Activated CD4-positive, alpha-beta T cell treated with anti-CD3 and anti-CD28 coated beads for 36 hours (primary cell): ENCODE measurements at places on chromosomes 3 and 15. TPM values are rescaled to one million over a fixed set of nuclear protein-coding genes. Genes with fewer than 3 reads are reported as not detected.

Gene IL16
- 102 TPM for total RNA-seq

Gene DPPA2
- not detected for total RNA-seq

DNA sequence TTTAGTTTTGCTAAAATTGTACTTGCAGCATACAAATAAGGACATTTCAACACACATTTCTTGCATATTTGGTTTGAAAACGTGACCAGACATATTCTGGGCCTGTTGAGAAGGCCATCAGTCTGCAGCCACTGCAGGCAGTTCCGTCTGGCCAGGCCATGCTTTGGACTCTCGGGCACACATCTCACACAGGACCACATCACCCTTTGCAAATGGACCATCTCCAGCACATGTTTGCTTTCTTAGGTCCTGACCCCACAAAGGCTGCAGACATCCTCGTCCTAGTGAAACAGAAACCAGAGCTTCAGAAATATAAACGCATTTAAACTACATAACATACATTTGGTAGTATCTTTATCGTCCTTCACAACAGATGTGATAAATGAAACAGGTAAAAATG is 24.1 kb downstream of the GABRA5 start:
- no peak for DNase-seq

Gene SLC9A9
- 1.4 TPM for total RNA-seq

Gene ZNF620
- total RNA-seq: 3.8 TPM

GRCh38 chr3:187062526-187063177 is 76.6 kb downstream of the RPL39L start:
- no peak for DNase-seq

DNA sequence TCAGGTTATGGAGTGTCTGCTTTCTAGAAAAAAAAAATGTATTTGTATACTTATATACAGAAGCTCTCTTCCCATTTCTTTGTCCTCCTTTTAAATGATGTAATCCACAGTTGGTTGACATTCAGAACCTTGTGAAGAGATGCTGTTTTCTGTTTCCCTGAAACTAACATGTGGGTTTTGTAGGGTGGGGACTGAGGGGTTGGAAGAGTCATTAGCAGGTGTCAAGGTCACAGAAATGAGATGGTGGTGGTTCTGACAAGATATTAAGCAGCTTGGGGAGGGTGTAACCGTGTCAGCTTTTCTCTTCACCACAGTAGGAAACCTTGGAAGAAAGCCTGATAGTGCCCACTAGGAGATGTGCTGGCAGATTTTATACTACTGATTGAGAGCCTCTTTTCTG is 2.4 kb downstream of the RASA2 start:
- peak; percentile 33 for DNase-seq

GRCh38 chr15:39593071-39593655 is 12.3 kb downstream of the THBS1 start:
- no peak for DNase-seq

Gene P2RY1
- 1.8 TPM for total RNA-seq

Gene P3H2
- not detected for total RNA-seq

DNA sequence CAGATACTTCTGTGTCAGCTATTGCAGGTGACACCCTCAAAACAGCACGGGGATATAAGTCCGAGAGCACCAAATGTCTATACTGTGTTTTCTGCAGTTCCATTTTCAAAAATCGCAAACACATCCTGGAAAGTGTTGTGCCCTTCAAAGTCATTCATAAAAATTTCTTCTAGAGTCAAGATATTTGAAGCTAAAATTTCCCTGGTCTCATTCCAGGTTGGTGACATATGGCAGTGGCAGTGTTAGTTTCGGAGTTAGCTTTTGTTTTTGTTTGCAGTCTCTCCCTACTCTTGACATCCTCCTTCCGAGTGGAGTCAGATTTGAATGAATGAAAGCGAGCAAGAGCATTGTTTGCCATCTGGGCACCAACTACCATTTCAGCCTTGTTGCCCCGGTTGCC is 3.2 kb upstream of the FSIP1 start:
- no peak for DNase-seq

DNA sequence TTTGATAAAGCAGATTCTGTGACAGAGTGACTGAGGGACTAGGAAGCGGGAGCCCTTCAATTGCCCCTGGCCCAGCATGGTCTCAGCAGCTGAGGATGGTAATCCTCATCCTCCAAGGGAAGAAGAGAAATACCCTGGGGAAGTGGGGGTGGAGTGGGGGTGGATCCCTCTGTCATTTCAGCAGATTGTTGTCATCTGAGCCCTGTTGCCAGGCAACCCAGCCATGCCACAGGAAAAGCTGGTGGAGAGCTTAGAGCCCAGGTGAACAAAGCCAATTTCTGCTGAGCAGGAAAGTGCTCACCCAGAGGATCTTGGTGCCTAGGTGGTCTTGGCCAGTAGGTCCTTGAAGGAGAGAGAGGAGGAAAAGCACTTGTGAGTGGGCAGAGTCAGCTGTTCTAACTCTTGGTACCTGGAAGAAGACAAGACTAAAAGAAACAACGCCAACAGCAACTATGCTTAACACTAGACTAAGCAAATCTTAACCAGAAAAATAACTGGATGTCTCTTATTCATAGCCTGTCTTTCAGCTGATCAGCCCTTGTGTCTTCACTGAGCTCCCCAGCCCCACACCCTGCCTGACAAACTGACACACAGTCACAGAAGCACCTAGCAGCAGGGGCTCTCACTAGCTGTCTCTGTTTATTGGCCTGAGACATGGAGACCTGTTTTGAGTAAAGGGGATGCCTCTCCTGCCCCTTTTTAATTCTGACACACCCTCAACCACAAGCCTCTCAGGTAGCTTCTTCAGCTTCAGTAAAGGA is 40.1 kb upstream of the DCLK3 start:
- DNase-seq: no peak

- no peak for DNase-seq
These were observed 1006.5 kb downstream of the TBL1XR1 start for GRCh38 chr3:176190755-176191154.

- DNase-seq: no peak
These were observed 33.8 kb downstream of the TXNRD3 start for GRCh38 chr3:126621171-126621570.

Gene KCNMB3
- 0.33 TPM for total RNA-seq

- no peak for DNase-seq
These were observed 160.6 kb upstream of the WNT5A start for GRCh38 chr3:55647670-55648069.

Gene ATP13A5
- not detected for total RNA-seq

Gene ANKUB1
- total RNA-seq: not detected

- peak; percentile 81 for DNase-seq
These were observed 1.5 kb downstream of the MGA start for GRCh38 chr15:41661518-41662225.

Gene LIPH
- total RNA-seq: not detected

Gene FBXW12
- total RNA-seq: 0.16 TPM

- DNase-seq: no peak
These were observed 86.7 kb downstream of the ST8SIA2 start for GRCh38 chr15:92480361-92480760.

DNA sequence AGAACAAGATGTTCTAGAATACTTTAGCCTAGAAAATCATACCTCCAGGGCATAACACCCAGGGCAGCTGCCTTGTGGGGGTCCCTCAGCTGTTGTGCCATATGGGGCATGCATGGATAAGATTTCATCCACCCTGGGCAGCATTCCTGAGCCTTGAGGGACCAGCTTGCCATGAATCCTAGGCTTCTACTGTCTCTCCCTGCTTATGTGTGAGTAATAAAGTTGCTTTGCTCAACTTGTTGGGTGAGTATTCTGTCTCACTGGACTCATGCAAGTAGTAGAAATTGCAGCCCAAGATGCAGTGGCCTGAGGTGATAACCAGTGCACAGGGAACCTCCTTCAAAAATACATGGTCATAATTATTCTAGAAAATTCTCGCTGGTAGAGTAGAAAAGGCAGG is 52.1 kb upstream of the EPHB1 start:
- DNase-seq: no peak

GRCh38 chr3:63192248-63192647 is 85.9 kb upstream of the SYNPR start:
- DNase-seq: no peak

GRCh38 chr15:63610209-63610841 is 13.1 kb downstream of the FBXL22 start:
- peak; percentile 88 for DNase-seq

Gene PATL2
- total RNA-seq: 11.2 TPM

GRCh38 chr15:99427668-99428361 is 138.0 kb upstream of the MEF2A start:
- DNase-seq: peak; percentile 6

Gene RYR3
- not detected for total RNA-seq

DNA sequence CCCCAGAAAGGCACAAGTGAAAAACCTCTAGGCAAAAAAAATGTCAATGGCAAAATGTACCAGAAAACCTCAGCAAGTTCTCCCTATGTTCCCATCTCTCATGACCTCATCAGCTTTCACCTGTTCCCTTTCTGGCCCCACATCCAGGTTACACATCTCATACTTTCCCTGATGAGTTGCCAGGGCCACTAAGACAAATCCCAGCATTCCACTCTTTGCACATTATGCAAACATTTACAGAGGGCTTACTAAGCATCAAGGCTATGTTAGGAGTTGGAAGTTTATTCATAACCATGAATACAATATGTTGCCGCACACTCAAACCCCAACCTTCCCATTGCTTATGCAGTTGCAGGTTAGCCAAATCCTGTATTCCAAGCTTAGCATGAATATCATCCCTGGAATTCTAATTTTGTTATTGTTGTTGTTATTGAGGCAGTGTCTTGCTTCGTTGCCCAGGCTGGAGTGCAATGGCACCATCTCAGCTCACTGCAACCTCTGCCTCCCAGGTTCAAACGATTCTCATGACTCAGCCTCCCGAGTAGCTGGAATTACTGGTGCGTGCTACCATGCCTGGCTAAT is 129.3 kb upstream of the UBE2E2 start:
- DNase-seq: no peak

DNA sequence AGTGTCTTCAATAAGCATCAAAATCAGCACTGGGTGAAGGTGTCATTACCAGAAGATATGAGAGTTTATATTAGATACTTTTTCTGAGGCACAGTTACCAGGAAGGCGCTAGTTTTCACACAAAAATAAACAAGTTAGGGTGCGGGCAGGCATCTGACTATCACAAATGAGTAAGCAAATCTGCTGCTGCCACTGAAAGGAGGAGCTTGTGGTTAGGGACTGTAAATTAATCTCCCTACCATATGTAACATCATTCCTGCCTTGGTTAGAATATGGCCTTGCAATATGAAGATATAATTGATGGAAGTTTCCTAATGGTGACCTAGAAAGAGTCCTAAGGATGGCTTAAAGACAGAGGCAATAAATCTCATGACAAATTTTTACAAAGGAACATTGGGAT is 19.5 kb upstream of the EID1 start:
- DNase-seq: peak; percentile 10

- no peak for DNase-seq
These were observed 49.8 kb downstream of the SGO1 start for GRCh38 chr3:20136231-20136630.

- no peak for DNase-seq
These were observed 49.1 kb downstream of the PCOLCE2 start for GRCh38 chr3:142839831-142840230.

DNA sequence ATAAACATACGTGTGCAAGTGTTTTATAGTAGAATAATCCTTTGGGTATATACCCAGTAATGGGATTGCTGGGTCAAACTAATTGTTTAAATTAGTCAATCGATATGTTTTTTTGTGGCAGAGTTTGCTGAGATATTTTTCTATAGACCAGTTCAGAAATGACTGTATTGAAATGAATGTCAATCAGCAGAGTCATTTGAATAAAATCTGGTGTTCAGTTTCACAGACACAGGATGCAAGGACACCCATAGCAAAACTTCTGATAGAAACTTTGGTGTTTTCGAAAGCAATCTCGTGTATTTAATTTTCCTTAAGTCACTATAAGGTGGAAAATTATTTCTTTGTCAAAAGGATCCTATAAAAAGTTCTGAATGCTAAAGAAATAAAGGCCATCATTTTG is 434.4 kb downstream of the RAP2B start:
- DNase-seq: no peak

Gene FGF7
- total RNA-seq: not detected

- no peak for DNase-seq
These were observed 115.0 kb downstream of the MEX3B start for GRCh38 chr15:81930582-81931369.

Gene USP8
- 39.8 TPM for total RNA-seq

Gene AHSG
- total RNA-seq: not detected

GRCh38 chr3:104190681-104191080 is 1176.0 kb upstream of the ALCAM start:
- DNase-seq: no peak

Gene RLBP1
- total RNA-seq: not detected

- peak; percentile 43 for DNase-seq
These were observed 2.3 kb downstream of the GORASP1 start for GRCh38 chr3:39104961-39105686.

Gene KBTBD13
- not detected for total RNA-seq

GRCh38 chr3:17423786-17424536 is 318.5 kb downstream of the TBC1D5 start:
- DNase-seq: no peak

- DNase-seq: peak; percentile 40
These were observed 41.6 kb upstream of the STRIT1 start for GRCh38 chr3:155334914-155335723.

- no peak for DNase-seq
These were observed 423.5 kb downstream of the TUSC7 start for GRCh38 chr3:117133066-117133465.

- DNase-seq: no peak
These were observed 38.5 kb downstream of the B3GNT5 start for GRCh38 chr3:183291497-183292031.

Gene SIDT1
- total RNA-seq: 19.7 TPM

Gene ARHGEF26
- 0.14 TPM for total RNA-seq

- DNase-seq: no peak
These were observed 36.2 kb upstream of the FILIP1L start for GRCh38 chr3:100150473-100150872.

GRCh38 chr3:134885877-134886621 is 91.0 kb downstream of the EPHB1 start:
- DNase-seq: peak; percentile 11

Gene GOLGA8K
- total RNA-seq: 0.25 TPM

DNA sequence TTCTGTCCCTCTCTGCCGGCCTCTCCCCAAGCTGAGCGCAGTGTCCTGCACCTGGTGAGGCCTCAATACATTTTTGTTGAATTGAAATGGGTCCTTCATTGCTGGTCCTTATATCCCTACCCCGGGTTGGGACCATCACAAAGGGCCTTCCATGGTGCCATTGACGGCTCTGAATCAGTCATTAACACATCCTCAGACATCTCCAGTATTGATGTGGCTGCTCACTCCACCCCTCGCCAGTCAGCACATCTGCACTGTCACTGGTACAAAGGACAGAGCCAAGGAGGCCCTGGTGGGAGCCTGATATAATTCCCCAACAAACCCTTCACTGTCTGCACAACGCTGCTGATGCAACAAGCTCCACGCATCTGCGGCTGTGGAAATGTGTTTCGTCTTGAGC is 191.6 kb upstream of the TOPAZ1 start:
- no peak for DNase-seq

DNA sequence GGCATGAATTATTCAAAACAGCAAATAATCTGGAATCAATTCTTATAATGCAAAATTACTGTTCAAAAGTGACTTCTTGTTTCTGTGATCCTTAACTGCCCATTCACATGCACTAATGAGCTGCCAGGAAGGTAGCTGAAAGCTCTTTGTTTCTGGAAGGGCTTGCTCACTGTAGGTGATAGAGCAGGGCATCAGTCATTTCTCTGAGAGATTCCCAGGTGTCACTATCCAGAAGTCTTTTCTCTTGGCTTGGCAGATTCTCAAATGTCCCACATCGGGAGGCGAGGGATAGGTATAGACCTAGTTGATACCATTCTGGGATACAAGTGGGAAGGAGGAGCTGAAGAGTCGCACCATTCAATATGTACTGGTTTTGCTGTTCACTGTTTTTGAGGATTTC is 35.0 kb downstream of the C3orf85 start:
- DNase-seq: no peak

Gene NR2E3
- total RNA-seq: not detected
